ENCODE measurements at places on chromosomes 7 and 10. TPM values are rescaled to one million over a fixed set of nuclear protein-coding genes. Genes with fewer than 3 reads are reported as not detected.
A peak's percentile ranks its signal among the peaks of the same experiment; 100 is the strongest.

The STAG3 gene
- 1.5 TPM for total RNA-seq

The TM9SF3 gene
- 137 TPM for total RNA-seq

The DPCD gene
- 9.8 TPM for total RNA-seq

The EVX1 gene
- not detected for total RNA-seq

The NYAP1 gene
- total RNA-seq: 0.75 TPM

The SLC16A12 gene
- total RNA-seq: 0.21 TPM

The CYP2C9 gene
- total RNA-seq: not detected

- DNase-seq: no peak
- H3K36me3 ChIP-seq: no peaks in the 10 kb centered on the region
- no peak overlapping the region for H3K4me3 ChIP-seq
- H3K27me3 ChIP-seq: no peaks in the 10 kb centered on the region
Measured at GRCh38 chr10:83937161-83937560, 202.1 kb upstream of the GHITM start.

DNA sequence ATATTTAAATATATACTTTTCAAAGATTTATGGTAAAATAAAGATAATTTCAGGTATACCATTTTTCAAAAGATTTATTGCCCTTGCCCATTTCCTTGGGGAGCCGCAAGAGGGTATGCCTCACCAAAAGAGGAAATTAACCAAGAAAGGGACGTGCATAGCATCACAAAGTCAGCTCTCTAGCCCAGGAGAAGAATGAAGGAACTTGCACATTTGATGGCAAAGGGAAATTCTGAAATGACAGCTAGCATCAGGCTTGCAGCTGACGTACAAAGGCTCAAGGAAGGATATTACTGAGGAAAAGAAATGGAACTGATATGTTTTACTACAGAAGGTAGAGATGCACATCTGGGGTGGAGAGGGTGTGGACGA lies 93.6 kb upstream of the RSU1 start:
- H3K4me1 ChIP-seq: no peaks in the 10 kb centered on the region
- no peak overlapping the region for H3K27ac ChIP-seq
- H3K27me3 ChIP-seq: no peaks in the 10 kb centered on the region

DNA sequence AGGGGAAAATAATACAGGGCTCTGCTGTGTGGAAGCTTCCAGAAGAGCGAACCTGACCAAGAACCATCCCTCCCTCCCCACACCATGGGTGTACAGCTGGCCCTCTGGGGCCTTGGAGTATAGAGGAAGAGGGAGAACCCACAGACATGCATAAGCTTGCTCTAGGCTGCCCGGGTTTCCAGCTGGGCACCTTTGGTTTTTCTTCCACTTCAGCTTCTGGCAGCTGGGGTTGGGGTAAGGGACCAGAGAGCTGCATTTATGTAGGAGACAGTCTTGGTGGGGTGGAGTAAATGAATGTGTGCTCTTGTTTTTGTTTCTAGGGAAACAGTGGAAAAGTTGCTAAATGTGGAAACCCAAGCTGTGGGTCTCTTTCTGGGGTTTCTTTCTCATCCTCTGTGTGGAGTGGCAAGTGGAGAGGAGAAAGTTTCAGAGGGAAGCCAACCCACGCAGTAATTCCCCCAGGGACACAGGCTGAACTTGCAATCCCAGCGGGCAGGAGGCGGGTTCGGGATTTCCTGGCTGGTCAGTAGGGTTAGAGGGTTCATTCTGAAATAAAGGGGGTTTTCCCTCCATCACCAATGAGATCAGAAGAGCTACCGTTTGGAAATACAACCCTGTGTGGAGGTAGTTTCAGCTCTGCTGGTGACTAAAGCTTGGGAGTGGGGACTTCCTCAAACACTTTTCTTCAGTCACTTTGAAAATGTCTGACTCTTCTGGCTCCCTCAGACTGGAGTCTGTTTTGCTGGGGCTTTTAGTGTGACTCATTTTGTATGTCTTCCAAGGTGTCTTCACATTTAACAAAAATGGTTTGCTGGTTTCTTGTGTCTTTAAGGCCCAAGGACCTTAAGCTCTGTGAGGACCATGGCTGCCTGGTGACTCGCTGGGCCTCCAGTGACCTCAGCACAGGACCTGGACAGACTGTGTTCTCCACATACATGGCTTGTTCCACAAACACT lies 22.2 kb upstream of the SRGN start:
- DNase-seq: peak; percentile 86
- H3K27ac ChIP-seq: no peak overlapping the region
- no peak overlapping the region for H3K4me3 ChIP-seq

GRCh38 chr7:82624965-82625364 lies 181.4 kb upstream of the CACNA2D1 start:
- no peak overlapping the region for H3K4me3 ChIP-seq
- DNase-seq: no peak
- H3K4me1 ChIP-seq: no peaks in the 10 kb centered on the region
- H3K27me3 ChIP-seq: no peaks in the 10 kb centered on the region
- H3K27ac ChIP-seq: no peak overlapping the region
- no peaks in the 10 kb centered on the region for H3K36me3 ChIP-seq

DNA sequence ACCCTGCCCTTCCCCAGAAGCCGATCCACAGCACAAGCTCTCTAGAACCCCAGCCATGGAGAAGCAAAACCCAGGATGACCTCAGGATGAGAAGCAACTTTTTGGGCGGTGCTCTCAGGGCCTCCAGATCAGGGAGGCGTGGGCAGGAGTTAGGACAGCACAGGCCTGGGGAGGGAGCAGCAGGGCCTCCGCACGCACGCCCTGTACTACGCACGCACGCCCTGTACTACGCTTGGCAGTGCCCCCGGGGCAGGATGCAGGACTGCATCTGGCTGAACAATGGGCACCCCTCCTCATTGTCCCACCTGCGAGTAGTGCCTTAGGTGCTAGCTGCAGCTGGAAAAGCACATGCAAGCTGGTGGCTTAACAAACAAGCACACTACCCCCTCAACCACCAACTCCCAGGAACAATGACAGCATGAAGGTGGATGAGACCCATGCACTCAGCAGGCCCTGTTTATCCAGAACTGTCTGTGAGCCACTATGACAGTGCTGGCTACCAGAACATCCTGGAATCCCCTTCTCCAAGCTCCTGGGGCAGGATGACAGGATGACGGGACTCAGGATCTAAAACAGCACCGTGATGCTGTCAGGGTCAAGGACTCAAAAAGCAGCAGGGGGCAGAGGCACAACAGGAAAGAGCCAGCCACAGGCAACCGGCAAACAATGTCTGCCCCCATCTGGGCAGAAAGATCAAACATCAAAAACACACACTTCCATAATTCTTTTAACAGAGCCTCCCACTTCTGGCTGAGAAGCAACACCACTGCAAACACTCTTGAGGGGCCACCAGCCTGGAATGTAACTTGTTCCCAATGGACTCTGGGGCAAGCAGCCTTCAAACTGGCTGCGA lies 11.8 kb downstream of the PODXL start:
- H3K4me1 ChIP-seq: no peaks in the 10 kb centered on the region
- H3K4me3 ChIP-seq: no peak overlapping the region
- no peaks in the 10 kb centered on the region for H3K27me3 ChIP-seq
- no peaks in the 10 kb centered on the region for H3K36me3 ChIP-seq
- H3K27ac ChIP-seq: no peak overlapping the region

DNA sequence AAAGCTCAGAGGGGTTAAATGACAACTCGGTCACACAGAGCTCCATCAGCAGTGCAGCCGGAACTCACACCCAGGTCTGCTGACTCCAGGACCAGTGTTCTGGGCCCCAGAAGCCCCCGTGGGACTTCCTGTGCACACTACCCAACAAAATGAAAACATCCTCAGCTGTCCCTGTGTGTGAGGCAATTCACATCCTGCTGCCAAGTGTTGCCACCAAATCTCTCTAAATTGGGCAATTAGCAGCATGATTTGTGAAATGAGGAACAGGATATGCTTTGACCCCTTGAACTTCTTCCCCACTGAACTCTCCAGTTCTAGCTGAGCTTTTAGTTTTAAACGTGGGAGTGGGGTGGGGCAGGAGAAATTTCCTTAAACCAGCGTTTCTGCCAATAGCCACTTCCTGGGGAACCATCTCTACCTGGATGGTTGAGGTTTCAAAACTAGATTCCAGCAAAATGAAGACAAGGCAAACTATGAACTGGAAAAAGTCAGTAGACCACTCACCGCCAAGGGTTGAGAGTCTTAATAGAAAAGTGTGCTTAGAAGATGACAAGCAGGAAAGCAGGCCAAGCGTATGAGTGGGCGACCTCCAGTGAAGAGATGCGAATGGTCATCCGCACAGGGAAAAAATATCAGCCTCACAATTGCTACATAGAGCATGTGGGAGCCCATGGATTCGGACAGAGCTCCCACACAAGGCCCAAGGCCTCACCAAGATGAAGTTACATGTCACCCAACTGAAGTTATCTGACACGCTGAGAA lies 51.9 kb upstream of the CHST15 start:
- DNase-seq: no peak
- no peak overlapping the region for H3K4me3 ChIP-seq
- H3K36me3 ChIP-seq: no peaks in the 10 kb centered on the region
- H3K27me3 ChIP-seq: no peaks in the 10 kb centered on the region

DNA sequence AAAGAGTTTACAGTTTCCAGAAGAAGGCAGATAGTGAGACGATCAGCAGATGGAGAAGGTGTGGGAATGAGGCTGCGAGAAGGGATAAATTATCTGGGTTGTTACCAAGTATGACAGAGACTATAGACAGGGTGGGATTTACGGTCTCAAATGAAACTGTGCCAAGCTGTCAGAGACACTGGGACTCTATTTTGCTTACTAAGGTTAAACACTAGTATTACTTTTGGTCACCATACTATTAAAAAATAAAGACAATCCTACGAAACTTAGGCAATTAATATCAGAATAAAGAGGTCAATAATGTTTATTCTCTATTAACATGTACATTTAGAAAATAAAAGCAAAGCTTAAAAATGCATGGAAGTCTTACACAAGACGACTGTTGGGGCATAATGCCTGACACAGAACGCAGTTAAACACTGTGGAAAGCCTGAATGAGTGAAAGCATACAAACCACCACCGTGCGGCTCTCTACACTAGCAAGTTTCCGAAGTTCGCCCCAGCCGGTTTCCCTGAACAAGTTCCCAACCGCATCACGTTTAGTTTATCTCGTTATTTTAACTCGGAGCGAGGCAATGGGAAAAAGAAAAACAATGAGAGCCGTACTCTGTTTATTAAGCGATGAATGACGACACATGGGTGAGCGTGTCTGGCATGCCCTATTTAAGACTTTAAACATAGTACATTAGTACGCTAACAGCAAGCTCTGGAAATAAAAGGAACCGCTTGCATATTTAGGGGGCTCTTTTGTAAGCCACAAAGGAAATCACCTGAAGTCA lies 909 bp upstream of the CC2D2B start:
- peak overlapping the region; percentile 65 for H3K4me3 ChIP-seq
- H3K4me1 ChIP-seq: no peaks in the 10 kb centered on the region
- DNase-seq: no peak

DNA sequence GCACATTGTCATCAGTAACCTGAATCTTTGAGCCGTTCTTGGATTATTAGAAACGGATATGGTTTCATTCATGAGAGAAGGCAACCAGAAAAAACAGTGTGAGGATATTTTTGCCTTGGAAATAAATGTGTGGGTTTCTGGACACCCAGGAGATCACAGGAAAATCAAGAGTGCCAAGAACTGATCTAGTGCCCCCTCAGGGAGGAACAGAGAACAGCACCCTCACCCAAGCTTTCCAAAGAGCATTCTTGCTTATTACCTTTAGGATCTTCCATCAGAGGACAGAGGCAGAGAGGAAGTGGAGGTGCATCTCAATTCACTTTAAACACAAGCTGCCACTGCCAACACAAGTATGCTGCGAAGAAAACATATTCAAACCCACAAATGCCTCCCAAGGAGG lies 851.5 kb upstream of the COBL start:
- H3K4me3 ChIP-seq: no peak overlapping the region
- no peak for DNase-seq
- no peaks in the 10 kb centered on the region for H3K27me3 ChIP-seq
- no peaks in the 10 kb centered on the region for H3K4me1 ChIP-seq
- H3K36me3 ChIP-seq: no peaks in the 10 kb centered on the region

GRCh38 chr7:128446306-128446705 lies 9.4 kb upstream of the HILPDA start:
- DNase-seq: no peak
- H3K4me3 ChIP-seq: no peak overlapping the region
- H3K27ac ChIP-seq: no peak overlapping the region
- H3K36me3 ChIP-seq: no peaks in the 10 kb centered on the region
- no peaks in the 10 kb centered on the region for H3K4me1 ChIP-seq

- H3K27ac ChIP-seq: no peak overlapping the region
- H3K36me3 ChIP-seq: no peaks in the 10 kb centered on the region
Measured at GRCh38 chr7:41328544-41328943, 374.3 kb downstream of the INHBA start.

DNA sequence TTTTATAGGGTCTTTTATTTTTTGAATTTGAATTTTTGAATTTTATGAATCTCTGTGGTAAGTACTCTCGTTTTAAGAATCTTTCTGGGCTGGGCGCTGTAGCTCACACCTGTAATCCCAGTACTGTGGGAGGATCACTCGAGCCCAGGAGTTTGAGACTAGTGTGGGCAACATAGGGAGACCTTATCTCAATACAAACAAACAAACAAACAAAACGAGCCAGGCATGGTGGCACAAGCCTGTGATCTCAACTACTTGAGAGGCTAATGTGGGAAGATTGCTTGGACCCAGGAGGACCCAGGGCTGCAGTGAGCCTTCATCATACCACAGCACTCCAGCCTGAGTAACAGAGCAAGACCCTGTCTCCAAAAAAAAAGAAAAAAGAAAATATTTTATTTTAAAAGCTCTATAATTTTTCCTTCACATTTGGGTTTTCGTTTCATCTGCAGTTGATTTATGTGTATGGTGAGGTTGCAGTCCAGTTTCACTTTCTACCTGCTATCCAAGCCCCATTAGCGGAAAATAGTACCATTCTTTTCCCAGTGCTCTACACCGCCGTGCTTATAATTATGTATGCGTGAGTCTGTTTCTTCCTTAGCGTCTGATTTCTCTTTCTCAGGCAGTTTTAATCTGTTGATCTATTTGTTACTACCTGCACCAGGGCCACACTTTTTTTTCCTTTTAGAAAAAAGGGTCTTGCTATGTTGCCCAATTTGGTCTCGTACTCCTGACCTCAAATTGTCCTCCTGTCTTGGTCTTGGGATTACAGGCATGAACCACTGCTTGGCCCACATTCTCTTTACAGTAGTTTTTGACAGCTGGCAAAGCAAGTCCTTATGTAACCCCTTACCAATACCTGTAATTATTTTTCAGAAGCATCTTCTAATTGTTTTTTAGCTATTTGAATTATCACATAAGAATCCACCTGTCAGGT lies 21.7 kb downstream of the TRIM24 start:
- H3K4me1 ChIP-seq: no peaks in the 10 kb centered on the region
- H3K27ac ChIP-seq: no peak overlapping the region
- H3K4me3 ChIP-seq: no peak overlapping the region
- DNase-seq: no peak
- no peaks in the 10 kb centered on the region for H3K36me3 ChIP-seq
- no peaks in the 10 kb centered on the region for H3K27me3 ChIP-seq

GRCh38 chr7:111681242-111681641 lies 119.0 kb upstream of the IMMP2L start:
- H3K4me3 ChIP-seq: no peak overlapping the region
- no peaks in the 10 kb centered on the region for H3K36me3 ChIP-seq
- no peak overlapping the region for H3K27ac ChIP-seq
- DNase-seq: no peak
- H3K4me1 ChIP-seq: no peaks in the 10 kb centered on the region

GRCh38 chr7:159078911-159079270 lies 65.8 kb downstream of the VIPR2 start:
- DNase-seq: no peak
- H3K4me1 ChIP-seq: no peaks in the 10 kb centered on the region
- no peaks in the 10 kb centered on the region for H3K27me3 ChIP-seq

- no peaks in the 10 kb centered on the region for H3K4me1 ChIP-seq
- no peaks in the 10 kb centered on the region for H3K27me3 ChIP-seq
- DNase-seq: no peak
- H3K27ac ChIP-seq: no peak overlapping the region
Measured at GRCh38 chr10:129966370-129966888, 2.4 kb upstream of the EBF3 start.

All from aorta (tissue), 5 donors.